Thoracic aorta (tissue), 2 donors: ENCODE measurements at places on chromosomes 12 and 14. TPM values are rescaled to one million over a fixed set of nuclear protein-coding genes. Genes with fewer than 3 reads are reported as not detected.
A peak's percentile ranks its signal among the peaks of the same experiment; 100 is the strongest.

PZP gene
- total RNA-seq: not detected

KRT78 gene
- total RNA-seq: not detected

KRT6C gene
- total RNA-seq: not detected

PLCZ1 gene
- not detected for total RNA-seq

TAS2R19 gene
- 13.1 TPM for total RNA-seq

SMIM41 gene
- 1.8 TPM for total RNA-seq

DNA sequence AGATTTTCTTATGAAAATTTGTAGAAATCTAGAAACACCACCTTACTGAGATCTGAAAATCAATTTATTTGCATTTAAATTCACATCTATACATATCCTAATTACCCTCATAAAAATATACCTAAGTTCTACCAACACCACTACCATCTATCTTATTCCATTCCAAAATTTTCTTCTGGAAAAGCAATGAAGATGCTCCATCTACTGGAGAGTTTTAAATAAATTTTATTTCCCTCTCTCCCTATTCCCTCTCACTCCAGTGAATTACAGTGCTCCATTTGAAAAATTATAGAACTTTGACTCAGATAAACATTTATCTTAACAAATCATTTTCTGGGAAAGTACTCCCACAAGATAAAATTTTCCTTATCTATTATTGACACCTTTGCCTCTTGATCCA lies 2.3 kb upstream of the C14orf39 start:
- H3K36me3 ChIP-seq: no peaks in the 10 kb centered on the region
- H3K27ac ChIP-seq: no peak overlapping the region
- DNase-seq: no peak

DNA sequence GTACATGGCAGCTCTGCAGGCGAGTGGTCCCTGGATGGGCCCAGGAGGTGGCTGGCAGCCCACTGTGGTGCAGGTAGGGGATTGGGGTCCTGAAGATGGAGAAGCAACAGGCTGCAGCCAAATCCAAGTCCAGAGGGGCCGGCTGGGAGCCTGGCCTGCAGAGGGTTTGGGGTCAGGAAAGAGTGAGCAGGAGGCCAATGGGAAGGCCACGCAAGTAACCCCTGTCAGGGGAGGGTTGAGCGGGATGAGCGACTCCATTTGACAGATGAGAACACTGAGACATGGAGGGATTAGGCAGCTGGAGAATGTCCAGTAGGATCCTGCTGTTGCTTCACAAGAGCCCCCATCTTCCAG lies 136.0 kb downstream of the BCL11B start:
- H3K27me3 ChIP-seq: no peaks in the 10 kb centered on the region
- no peak for DNase-seq
- no peak overlapping the region for H3K4me3 ChIP-seq
- no peaks in the 10 kb centered on the region for H3K4me1 ChIP-seq
- H3K36me3 ChIP-seq: no peaks in the 10 kb centered on the region
- H3K27ac ChIP-seq: no peak overlapping the region

DNA sequence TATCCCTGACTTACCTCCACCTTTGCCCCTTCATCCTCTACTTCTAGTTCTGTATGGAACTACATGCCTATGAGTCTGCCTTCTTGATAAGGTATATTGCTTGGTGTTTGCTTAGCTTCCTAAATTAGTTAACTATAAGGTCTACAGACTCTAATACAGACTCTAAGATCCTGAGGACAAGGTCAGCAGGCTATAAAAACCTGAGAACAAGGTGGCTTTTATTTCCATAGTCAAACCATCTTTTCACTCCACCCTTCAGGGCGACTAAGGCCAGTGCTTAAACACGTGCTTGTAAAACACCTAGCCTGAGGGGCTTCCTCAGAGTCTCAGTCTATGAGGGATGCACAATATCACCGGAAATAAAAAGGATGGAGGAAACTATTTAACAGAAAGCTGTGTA lies 36.1 kb upstream of the COL2A1 start:
- no peaks in the 10 kb centered on the region for H3K27me3 ChIP-seq
- no peak overlapping the region for H3K27ac ChIP-seq
- DNase-seq: no peak

DNA sequence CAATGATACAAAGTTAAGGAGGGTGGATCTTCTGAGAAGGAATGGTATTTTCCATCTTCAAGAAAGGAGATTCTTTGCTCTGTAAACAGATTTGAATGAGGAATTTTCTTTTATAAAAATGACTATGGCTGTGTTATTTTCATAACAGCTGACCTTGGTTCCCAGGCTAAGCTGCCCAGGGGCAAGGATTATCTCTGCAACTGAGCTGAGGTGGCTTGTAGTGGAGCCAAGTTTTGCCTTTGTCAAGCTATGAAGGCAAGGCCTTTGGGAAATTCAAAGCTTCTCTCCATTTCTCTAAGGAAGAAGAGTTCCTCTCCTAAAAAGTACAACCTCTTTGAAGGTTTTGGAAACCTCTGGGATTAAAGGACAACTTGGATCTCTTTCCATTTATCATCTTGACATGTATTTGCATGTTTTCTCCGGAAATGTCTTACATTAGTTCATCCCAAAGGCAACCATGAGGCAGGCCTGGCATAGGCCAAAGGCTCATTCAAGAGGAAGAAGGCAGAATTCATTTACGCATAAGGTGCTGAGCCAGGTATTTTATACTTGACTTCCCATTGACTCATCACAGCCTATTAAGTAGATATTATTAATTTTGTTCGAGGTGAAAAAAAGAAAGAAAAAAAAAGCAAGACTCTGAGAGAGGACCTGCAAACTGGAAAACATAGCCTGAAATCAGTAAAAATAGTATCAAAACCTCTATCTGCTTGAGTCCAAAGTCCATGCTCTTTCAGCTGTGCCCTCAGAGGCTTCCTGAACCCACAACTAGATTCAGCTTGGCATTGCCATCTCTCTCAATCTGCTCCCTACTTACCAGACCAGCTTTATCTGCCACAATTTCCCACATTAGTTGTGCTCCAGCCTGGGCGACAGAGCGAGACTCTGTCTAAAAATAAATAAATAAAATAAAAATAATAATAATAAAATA lies 24.0 kb upstream of the CKAP4 start:
- no peaks in the 10 kb centered on the region for H3K27me3 ChIP-seq
- no peak for DNase-seq
- H3K36me3 ChIP-seq: no peaks in the 10 kb centered on the region
- no peak overlapping the region for H3K27ac ChIP-seq
- no peak overlapping the region for H3K4me3 ChIP-seq

DNA sequence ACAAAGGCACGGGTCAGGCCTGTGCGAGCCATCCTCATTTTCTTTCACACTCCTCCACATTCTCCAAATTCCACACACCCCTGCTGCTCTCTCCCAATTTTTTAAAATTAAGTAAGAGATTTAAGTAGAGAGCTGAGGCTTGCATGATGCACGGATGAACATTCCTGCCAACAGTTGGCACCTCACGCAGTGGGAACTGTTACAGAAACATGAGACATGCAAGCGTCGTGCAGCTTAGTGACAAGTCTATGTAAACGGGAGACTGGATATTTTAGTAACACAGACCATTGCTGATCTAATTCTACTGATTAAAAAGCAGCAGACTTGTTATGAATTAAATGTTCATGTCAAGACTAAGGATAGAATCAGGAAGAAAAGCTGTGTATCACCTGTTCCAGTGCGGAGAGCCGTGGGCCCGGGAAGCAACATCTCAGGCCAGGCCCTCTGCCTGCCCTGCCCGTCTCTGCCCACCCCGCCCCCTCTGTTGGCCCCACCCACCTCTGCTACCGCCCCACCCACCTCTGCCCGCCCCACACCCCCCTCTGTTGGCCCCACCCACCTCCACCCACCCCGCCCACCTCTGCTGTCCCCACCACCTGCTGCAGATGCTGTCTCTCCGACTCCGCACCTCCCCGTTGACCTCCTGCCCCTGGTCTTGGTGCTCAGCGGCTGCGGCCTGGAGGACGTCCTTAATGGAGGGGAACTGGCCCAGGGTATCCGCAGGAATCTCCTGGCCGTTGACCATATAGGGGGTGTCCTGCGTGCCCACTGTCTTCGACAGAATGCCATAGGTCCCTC lies 21.2 kb downstream of the GOLGA3 start:
- H3K27ac ChIP-seq: no peak overlapping the region
- peaks cover 56% of the 10 kb centered on the region for H3K36me3 ChIP-seq
- no peaks in the 10 kb centered on the region for H3K4me1 ChIP-seq
- H3K27me3 ChIP-seq: no peaks in the 10 kb centered on the region
- H3K4me3 ChIP-seq: no peak overlapping the region
- no peak for DNase-seq

DNA sequence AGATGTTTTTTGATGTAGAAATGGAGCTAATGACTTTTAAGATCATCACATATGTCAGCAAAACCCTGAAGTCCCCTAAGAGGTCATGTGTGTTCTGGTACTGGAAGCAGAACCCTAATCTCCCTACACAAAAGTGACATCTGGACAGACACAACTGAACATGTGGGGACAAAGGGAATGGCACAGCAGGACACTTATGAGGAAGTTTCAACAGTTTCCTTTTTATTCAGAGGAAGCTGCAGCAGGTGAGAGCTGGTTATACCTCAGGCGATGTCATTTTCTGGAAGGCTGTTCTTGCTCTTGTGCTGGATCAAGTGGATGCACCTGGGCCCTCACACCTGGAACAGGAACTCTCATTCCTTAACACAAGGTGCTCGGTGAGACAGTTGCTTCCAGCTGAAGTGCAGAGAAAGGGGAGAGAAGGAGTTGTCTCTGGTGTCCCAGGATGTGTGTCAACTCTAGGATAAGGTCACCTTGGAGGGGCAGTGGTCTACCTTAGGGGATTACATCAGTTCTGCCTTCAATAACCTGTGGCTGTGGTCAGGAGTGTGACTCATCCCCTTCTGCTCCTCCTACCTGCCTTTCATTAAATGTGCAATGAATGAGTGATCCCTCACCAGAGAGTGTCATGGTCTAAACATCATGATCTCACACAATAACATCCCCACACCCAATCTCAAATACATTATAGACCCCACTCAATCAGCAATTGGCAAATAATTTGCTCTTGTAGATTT lies 463.4 kb downstream of the TMEM121 start:
- H3K4me3 ChIP-seq: no peak overlapping the region
- H3K4me1 ChIP-seq: no peaks in the 10 kb centered on the region

GRCh38 chr12:61521258-61521657 lies 738.9 kb upstream of the USP15 start:
- no peaks in the 10 kb centered on the region for H3K36me3 ChIP-seq
- H3K27ac ChIP-seq: no peak overlapping the region
- no peaks in the 10 kb centered on the region for H3K4me1 ChIP-seq
- DNase-seq: no peak

GRCh38 chr12:108382437-108382801 lies 43.3 kb upstream of the CMKLR1 start:
- no peaks in the 10 kb centered on the region for H3K4me1 ChIP-seq
- no peak overlapping the region for H3K4me3 ChIP-seq
- no peak overlapping the region for H3K27ac ChIP-seq
- no peaks in the 10 kb centered on the region for H3K27me3 ChIP-seq
- no peaks in the 10 kb centered on the region for H3K36me3 ChIP-seq

- H3K4me3 ChIP-seq: no peak overlapping the region
- H3K27me3 ChIP-seq: no peaks in the 10 kb centered on the region
- no peak overlapping the region for H3K27ac ChIP-seq
- no peaks in the 10 kb centered on the region for H3K4me1 ChIP-seq
These were observed 26.9 kb downstream of the PRKD1 start for GRCh38 chr14:29900609-29901350.

DNA sequence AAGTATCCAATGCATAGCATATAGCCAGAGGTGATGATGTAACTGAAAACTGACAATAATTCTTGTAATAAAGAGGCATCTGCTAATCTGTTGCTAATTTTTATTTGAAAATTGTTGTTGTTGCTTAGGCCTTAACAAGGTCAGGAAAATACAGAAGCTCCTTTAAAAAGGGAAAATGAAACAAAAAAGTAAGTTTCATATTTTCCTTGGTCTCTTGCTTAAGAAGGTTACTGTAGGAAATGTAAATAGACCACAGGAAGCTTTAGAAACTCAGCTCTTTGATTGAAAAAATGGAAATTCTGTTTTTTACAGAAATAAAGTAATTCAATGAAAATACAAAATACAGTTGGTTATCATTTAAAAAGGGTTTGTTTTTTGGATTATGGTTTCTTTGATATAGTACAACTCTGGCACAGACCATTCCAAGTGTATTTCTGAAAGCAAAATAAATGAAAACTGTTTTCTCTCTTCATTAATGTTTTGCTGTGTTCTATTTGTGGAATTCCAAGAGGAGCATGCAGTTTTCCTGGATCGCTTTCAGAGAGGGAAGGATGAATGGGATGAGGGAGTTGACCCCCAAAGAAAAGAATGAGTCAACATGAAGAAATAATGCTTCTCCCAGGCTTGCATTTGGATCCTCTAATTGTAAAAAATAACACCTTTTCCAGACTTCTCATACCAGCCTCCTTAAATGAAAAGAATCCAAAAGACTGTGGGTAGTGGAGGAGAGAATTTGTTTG lies 398.0 kb upstream of the FAR2 start:
- DNase-seq: no peak
- no peaks in the 10 kb centered on the region for H3K27me3 ChIP-seq
- H3K4me3 ChIP-seq: no peak overlapping the region

GRCh38 chr12:68842123-68842522 lies 34.1 kb downstream of the MDM2 start:
- no peak for DNase-seq

- H3K27ac ChIP-seq: no peak overlapping the region
- H3K4me3 ChIP-seq: no peak overlapping the region
- H3K36me3 ChIP-seq: no peaks in the 10 kb centered on the region
- H3K4me1 ChIP-seq: no peaks in the 10 kb centered on the region
These were observed 50.4 kb downstream of the SLC24A4 start for GRCh38 chr14:92373336-92373735.

DNA sequence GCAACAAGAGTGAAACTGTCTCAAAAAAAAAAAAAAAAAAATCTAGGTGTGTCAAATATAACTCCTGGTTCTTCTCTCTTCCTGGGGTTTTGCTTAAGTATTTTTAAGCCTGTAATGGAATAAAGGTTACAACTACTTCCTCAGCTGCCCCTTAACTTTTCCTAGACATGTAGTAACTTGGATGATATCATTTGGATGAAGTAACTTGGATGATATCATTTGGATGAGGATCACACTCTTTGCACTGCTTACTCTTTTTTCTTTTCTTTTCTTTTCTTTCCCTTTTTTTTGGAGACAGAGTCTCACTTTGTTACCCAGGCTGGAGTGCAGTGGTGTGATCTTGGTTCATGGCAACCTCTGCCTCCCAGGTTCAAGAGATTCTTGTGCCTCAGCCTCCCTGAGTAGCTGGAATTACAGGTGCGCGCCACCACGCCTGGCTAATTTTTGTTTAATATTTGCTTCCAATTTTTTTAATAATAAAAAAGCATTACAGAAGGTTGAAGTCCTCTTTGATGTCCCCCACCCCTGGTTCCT lies 775 bp upstream of the FAM186A start:
- no peak for DNase-seq
- H3K27ac ChIP-seq: no peak overlapping the region
- no peaks in the 10 kb centered on the region for H3K36me3 ChIP-seq

- H3K4me1 ChIP-seq: peaks cover 5% of the 10 kb centered on the region
- H3K4me3 ChIP-seq: peak within 1 kb of the TSS; percentile 72
- no peaks in the 10 kb centered on the region for H3K36me3 ChIP-seq
- no peak for DNase-seq
These were observed at the start of gene OASL for GRCh38 chr12:121038861-121039668. OASL (minus strand) TSS chr12:121039246; CDS start chr12:121038971, 275 bp downstream.

- no peaks in the 10 kb centered on the region for H3K36me3 ChIP-seq
- no peak overlapping the region for H3K4me3 ChIP-seq
- H3K27ac ChIP-seq: no peak overlapping the region
- no peaks in the 10 kb centered on the region for H3K27me3 ChIP-seq
- H3K4me1 ChIP-seq: no peaks in the 10 kb centered on the region
These were observed 37.8 kb downstream of the PHETA1 start for GRCh38 chr12:111330800-111331752.
